ENCODE measurements at places on chromosomes 4 and X. TPM values are rescaled to one million over a fixed set of nuclear protein-coding genes. Genes with fewer than 3 reads are reported as not detected.
A peak's percentile ranks its signal among the peaks of the same experiment; 100 is the strongest.

DNA sequence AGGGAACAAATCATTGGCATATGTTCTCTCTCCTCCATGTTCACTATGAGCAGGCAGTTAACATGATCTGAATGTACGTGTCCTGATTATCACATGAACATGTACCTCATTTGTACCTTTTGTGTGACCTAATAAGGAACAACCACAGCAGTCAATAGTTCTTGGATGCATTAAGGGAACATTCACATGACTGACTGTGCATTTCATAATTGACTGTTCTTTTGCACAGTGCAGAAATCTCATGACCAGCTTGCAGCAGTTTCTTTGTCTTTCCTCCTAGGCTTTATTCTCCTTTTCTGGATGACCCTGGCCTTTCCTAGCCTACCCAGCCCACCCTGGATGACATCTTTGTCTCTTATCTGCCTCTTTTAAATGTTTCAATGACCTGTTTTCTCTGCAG lies 56.6 kb upstream of the TEX13A start:
- H3K27me3 ChIP-seq = peaks cover 8% of the 10 kb centered on the region
- no peaks in the 10 kb centered on the region for H3K4me1 ChIP-seq
- H3K27ac ChIP-seq = no peak overlapping the region
- H3K4me3 ChIP-seq = no peak overlapping the region

DNA sequence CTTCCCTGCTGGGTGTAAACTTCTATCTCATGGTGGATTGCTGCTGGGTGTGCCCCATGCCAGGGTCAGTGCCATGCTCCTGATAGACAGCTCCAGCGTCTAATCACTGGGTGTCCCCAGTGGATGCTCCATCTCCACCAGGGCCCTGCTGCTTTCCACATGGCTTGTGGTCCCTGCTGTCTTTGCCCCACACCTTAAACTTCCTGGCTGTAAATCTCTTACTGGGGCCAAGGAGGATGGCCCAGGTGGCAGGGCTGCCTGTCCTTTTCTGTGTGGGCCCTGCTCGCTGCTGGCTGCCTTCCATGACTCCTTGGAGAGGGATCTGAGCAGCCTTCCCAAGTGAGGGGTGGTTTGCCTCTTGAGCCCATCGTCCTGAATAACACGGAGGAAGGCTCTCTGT lies 51.8 kb downstream of the RGS12 start:
- no peaks in the 10 kb centered on the region for H3K4me1 ChIP-seq
- no peak for DNase-seq
- no peaks in the 10 kb centered on the region for H3K36me3 ChIP-seq
- no peak overlapping the region for H3K4me3 ChIP-seq
- H3K27ac ChIP-seq = no peak overlapping the region
- no peaks in the 10 kb centered on the region for H3K27me3 ChIP-seq

DNA sequence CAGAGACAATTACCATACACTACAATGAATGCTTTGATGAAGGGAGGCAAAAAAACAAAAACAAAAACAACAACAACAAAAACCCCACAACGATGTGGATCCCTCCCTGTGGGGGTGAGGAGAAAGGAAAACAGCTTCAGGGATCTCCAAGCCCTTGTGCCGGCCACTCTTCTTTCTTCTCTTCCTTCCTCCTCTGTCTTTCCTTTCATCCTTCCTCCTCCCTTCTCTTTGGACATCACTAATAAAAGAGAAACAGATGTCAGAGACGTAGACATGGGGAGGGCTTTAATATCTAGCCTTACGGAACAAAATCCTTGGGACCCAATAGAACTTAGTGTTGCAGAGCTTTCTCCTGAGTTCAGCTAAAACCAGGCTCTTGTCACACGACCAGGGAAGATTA lies 18.8 kb upstream of the STX18 start:
- no peaks in the 10 kb centered on the region for H3K4me1 ChIP-seq
- H3K4me3 ChIP-seq = no peak overlapping the region
- no peaks in the 10 kb centered on the region for H3K27me3 ChIP-seq
- H3K27ac ChIP-seq = no peak overlapping the region
- DNase-seq = no peak
- no peaks in the 10 kb centered on the region for H3K36me3 ChIP-seq

DNA sequence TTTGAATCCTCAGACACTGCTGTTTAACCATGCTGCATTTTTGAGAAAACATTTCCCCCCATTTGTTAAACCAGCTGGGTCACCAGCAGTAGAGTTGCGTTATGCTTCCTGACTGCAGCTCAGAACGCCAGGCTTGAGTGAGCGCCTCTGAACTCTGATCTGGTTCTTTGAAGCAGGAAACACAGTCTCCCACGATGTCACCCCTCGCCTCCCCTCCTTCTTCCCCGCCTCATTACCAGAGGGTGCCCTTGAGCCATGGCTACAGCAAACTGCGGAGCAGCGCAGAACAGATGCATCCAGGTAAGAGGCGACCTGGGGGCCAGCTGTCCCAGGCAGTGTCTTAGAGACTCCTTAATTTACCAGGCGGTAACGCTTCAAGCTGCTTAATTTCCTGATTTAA lies 78.4 kb downstream of the REPS2 start:
- H3K36me3 ChIP-seq = no peaks in the 10 kb centered on the region
- no peak overlapping the region for H3K4me3 ChIP-seq
- no peaks in the 10 kb centered on the region for H3K4me1 ChIP-seq
- H3K27ac ChIP-seq = no peak overlapping the region

GRCh38 chr4:61431131-61431530 lies 231.0 kb downstream of the ADGRL3 start:
- no peak overlapping the region for H3K27ac ChIP-seq
- H3K4me1 ChIP-seq = no peaks in the 10 kb centered on the region
- no peak overlapping the region for H3K4me3 ChIP-seq
- no peaks in the 10 kb centered on the region for H3K36me3 ChIP-seq
- no peak for DNase-seq

DNA sequence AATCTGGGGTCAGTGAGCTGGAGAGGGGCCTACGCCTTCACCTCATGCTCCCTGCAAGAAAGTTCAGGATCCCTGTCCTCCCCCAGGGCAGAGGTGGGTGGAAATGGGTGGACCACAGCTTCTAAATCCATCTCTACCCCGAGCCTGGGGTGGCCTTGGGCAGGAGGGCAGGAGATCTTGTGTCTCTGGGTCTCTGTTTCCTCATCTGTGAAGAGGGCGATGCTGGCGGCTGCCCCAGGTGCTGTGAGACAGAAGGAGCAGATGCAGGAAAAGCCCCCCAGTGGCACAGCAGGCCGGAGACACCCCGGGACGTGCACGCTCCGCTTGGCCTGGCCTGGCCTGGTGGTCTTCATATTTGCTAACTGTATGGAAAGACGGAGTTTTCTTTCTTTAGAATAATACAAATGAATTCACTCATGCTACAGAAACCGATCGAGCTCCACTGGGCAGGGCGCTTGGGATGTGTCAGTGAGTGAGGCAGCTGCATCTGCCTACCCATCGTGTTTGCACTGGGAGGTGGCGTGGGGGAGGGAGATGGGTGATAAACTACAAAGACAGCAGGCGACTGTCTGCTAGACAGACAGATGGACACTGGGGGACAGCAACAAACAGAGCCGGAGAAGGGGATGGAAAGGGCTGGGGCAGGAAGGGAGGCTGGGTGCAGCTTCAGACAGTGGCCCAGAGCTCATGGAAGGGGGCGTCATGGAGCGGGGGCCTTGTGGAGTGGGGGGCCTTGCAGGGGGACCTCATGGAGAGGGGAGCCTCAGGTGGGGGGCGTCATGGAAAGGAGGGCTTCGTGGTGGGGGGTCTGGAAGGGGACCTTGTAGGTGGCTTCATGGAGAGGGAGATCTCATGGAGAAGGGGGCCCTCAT lies 136.2 kb downstream of the CPZ start:
- H3K36me3 ChIP-seq = no peaks in the 10 kb centered on the region
- no peak for DNase-seq
- no peak overlapping the region for H3K4me3 ChIP-seq
- no peaks in the 10 kb centered on the region for H3K27me3 ChIP-seq
- H3K4me1 ChIP-seq = no peaks in the 10 kb centered on the region

GRCh38 chr4:76251441-76252270 lies at the start of gene FAM47E:
FAM47E (plus strand) TSS chr4:76251721; CDS start chr4:76251747, 26 bp downstream.
- H3K4me3 ChIP-seq = peak within 1 kb of the TSS; percentile 42
- H3K4me1 ChIP-seq = peaks cover 4% of the 10 kb centered on the region
- H3K27ac ChIP-seq = no peak within 1 kb of the TSS

The FGF13 gene
- polyA plus RNA-seq = 1.4 TPM
